ENCODE measurements at places on chromosomes 7 and 10.

DNA sequence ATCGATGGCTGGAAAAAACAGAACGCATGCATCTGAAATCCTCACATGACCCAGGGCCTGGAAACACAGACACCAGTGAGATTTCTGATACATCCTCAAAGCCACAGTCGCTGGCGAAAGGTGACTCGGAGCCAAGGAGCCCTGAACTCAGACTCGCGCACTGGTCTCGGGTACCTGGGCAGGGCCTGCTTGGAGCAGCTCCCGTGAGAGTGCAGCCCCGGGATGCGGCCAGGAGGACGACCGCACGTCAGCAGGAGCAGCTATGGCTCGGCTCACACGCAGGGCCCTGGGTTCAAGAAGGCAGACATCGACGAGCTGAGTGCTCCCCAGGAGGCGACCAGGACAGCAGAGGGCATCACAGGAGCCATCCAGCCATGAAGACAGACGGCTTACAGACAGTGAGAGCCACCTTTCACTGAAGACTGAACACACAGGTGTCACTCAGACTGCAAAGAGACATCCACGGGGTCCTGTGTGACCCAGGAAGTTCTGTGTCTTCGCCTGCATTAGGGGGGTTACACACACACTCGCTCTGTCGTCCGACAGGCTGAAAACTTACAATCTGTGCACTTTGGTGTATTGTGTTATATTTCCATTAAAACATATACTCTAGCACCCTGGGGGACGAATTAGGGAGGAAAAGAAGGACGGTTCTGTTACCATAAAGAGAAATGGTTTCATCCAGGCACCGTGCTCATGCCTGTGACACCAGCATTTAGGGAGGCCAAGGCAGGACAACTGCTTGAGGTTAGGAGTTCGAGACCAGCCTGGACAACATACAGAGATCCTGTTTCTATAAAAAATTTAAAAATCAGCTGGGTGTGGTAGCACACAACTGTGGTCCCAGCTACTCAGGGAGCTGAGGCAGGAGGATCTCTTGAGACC is 227.7 kb downstream of the MAD1L1 start:
- no peak for DNase-seq

DNA sequence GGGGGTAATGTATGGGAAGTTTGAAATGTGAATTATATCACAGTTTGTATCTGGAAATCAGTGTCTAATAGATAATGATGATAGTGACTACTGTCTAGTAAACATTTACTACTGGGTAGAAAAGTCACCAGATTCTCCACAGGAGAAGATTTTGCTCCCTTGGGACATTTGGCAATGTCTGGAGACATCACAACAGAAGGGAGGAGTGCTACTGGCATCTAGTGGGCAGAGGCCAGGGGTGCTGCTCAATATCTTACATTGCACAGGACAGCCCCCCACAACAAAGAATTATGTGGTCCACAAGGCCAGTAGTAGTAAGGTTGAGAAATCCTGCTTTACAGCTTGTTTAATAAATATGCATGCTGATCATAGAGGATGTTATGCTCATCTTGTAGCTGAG is 92.3 kb upstream of the PRPS1L1 start:
- DNase-seq: peak; percentile 25

DNA sequence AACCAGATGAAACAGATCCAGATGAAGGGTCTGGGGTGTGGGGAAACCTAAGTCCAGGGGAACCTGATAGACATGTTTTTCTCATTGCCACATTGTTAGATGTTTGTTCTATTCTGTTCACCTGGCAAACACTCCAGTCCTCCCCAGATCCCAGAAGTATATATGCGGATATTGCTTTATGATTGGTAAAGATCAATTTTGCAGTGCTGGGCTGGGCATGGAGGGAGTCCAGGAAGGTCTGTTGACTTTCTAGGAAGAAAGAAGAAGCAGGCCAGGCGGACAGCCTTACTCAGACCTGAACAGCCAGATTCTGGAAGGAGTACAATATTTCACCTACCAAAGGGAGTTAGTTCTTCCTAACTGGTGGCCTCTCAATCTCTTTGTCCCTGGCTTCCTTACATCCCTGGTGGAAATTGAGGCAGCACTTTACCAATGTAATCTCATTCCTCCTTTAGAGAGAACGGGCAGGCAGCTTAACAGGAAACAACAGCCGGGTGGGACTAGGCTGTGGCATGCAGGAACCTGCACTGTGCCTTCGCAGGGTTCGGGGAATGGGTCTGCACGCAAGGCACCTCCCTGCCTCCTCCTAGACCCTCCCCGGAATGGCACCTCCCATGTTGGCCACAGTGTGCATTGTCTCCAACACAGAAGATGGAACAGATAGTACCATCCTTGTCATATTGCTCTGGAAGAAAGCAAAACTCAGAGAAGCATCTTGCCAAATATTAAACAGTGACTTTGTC is 930 bp downstream of the GIMAP6 start:
- no peak for DNase-seq

GRCh38 chr10:49363309-49364031 is 32.4 kb downstream of the DRGX start:
- DNase-seq: no peak
